Suppressor macrophage treated with lipopolysaccharide for 1 hour (primary cell): ENCODE measurements at places on chromosomes 16 and 17.

DNA sequence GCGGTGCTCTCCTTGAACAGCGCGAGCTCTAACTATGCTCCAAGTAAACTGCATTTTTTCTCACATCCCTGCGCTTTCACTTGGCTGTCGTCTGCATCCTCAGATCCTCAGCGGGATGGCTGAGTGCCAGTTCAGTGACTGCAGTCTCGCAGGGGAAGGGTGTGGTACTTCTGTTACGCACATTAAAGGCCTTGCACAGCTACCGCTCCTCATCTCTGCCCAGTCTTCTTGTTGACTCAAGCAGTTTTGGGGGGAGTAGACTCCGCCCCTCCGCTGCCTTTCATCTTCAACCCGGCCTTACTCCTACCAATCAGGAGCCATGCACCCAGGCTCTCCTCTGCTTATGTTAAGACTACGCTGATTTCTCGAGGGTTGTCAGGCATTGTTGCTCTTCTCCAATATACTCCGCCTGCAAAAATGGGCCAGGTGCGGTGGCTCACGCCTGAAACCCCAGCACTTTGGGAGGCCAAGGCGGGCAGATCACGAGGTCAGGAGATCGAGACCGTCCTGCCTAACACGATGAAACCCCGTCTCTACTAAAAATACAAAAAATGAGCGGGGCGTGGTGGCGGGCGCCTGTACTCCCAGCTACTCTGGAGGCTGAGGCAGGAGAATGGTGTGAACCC, 10.0 kb downstream of the ATP5PD start:
- DNase-seq, result peak; percentile 78

- no peak for DNase-seq
Measured at GRCh38 chr16:4830408-4830807, 16.7 kb downstream of the GLYR1 start.

DNA sequence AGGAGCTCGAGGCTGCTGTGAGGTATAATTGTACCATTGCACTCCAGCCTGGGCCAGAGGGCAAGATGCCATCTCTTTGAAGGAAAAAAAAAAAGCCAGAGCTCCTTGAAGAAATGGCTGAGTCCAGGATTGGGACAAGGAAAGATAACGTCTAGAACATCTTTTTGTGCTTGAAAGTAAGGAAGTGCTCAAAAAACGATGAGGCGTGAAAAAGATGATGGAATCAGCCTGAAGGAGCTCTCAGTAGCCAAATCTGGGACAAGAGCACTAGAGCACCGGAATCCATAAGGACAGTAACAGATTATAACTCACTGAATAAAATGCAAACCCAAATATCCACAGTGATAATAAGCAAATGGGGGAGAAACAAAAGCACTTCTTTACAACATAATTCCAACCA, 22.1 kb downstream of the EFTUD2 start:
- no peak for DNase-seq

- no peak for DNase-seq
Measured at GRCh38 chr17:882827-883585, 96.6 kb downstream of the NXN start.

DNA sequence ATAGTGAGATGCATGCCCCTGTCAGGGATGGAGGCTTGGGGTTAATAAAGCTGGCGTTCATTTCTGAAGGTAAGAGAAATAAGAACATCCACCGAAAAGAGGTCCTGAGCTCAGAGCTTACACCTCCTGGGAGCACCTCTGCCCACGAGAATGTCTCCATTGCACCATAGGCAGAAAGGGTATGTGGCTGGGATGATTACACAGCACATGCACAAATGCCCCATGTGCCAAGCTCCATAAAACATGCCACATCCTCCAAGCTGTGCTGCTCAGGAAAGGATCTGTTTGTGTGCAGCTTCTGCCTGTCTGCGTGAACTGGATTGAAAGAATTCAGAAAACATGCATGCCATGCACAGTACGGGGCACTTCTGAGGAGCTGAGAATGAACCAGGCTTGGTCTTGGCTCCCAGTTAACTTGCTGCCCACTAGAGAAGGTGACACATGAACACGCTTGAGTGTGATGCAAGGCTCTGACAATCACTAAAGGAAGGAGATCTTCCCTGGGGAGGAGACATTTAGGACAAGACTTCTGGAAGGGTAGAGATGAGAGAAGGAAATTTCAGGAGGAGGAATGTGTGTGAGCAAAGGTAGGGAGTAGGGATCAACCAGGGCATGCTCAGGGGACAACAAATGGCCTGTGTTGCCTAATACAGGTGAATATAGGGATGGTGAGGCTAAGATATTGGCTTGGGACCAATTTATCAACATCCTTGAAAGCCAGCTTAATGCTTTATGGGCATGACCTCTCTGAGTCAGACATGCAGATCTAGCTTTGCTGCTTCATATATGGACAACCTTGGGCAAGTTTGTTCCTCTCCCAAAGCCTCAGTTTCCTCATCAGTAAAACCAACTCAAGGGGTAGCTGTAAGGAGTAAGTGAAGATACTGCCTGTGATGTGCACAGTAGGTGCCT, 32.0 kb upstream of the SMPD3 start:
- no peak for DNase-seq

DNA sequence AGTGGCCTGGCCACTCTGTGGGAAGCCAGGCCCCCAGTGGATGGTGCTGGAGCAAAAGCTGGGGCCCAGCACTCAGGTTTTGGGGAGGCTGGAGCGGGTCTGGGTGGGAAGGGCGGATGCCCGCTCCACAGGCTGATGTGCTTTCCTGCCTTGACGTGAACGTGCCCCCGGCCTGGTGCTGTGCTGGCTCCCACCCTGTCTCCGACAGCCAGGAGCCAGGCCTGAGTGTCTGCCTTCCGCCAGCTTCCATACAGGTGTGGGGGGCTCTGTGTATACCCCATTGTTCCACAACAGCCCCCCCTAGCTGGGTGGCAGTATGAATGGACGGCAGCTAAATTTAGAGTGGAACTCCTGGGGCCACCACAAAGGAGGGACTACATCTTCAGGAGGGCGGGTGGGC, 20.0 kb downstream of the HIC1 start:
- DNase-seq, result no peak

DNA sequence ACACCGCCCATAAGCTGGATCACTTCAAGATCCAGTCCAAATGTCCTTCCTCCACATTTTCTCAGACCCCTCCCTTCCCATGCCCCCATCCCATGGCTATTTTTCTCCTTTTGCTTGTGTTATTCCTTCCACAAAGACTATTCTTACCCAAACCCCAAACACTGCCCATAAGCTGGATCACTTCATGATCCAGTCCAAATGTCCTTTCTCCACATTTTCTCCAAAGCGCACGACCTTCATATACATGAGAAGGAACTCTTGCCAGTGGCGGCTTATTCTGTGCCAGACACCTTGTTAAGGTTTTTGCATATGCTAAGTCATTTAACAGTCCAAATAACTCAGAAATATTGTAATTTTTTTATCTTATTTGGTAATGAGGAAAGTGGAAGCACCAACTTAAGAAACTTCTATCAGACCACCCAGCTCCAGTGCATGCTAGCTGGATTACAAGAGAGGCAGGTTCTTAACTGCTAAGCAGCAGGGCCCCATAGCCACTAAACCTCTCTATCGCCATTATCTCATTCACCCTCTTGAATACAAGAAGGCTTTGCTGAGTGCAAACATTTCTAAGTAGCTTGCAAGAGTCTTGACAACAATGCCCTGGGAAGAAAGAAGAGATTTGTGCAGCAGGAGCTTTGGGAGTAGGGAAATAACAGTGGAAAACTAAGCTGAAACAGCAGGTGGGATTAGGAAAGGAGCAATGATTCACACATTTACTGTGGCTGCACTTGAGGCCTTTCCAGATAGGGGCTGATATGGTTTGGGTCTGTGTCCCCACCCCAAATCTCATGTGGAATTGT, 428.2 kb upstream of the MAF start:
- DNase-seq, result no peak

- DNase-seq, result no peak
Measured at GRCh38 chr17:79940459-79941087, 95.1 kb downstream of the TBC1D16 start.

- no peak for DNase-seq
Measured at GRCh38 chr16:57571098-57571497, 28.7 kb downstream of the ADGRG5 start.

- peak; percentile 14 for DNase-seq
Measured at GRCh38 chr17:81129289-81129688, 36.0 kb upstream of the PVALEF start.

DNA sequence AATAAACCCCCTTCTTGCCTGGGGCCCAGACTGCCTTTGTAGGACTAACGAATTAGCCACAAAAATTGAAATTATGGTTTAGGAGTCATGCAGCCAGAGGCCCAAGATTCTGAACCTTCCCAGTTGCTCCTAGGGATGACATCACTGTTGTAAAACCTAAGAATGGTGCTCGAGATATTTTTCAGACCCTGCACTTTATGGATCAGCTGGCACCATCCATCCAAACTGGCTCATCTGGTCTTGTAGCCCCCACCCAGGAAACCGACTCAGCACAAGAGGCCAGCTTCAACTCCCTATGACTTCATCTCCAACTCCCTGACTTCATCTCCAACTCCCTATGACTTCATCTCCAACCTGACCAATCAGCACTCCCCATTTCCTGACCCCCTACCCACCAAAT, 10.9 kb upstream of the EVPL start:
- no peak for DNase-seq

- DNase-seq, result no peak
Measured at GRCh38 chr16:30003670-30004423, 7.0 kb downstream of the DOC2A start.

DNA sequence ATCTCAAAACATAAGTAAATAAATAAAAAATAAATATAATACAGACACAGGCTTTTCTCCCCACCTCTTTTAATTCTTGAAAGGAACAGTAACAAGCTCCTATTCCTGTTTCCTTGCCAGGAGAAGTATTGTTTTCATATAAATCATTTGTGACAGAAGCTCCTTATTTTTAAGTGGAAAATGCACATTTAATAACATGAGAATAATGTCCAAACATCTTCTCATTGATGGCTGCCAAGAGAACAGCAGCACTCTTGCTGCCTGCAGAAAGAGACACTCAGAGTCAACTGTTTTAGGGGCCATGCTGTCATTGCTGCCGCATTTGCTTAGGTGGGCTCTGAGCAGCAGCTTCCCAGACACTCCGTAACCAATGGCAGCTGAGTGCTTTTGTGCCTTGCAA, 580.1 kb downstream of the WWOX start:
- DNase-seq, result no peak

- DNase-seq, result no peak
Measured at GRCh38 chr16:53662072-53662471, 41.6 kb downstream of the RPGRIP1L start.

DNA sequence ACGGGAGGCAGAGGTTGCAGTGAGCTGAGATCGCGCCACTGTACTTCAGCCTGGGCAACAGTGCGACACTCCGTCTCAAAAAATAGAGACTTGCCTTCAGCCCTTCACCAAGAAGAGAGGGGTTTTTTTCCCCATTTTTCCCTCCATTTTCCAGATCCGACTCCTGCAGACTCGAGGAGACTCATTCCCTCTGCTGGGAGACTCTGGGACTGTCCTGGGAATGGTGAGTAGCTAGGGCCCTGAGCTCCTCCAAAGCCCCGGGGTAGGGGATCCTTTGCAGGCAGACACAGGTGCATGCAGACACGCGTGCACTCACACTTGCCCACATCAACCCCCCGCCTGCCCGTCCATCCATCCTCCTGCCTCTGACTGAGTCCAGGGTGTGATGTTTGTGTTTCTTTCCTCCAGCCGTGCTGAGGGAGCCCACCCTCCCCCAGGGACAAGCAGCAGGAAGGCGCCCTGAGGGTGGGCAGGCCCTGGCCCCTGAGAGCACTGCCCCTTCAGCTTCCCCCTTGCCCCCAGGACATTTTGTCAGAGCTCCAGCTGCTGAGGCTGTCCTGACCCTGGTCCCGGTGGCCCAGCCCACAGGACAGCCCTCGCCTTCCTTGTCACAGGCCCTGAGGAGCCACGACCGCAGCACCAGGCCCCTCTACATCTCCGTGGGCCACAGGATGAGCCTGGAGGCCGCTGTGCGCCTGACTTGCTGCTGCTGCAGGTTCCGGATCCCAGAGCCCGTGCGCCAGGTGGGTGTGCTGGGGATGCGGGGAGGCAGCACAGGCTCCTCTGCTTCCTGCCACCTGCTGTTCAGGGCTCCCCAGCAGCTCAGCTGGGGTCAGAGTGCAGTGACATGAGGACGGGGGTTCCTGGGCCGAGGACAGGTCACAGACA, 10.2 kb downstream of the ENDOV start:
- no peak for DNase-seq

- DNase-seq, result no peak
Measured at GRCh38 chr16:17444658-17445057, 26.1 kb downstream of the XYLT1 start.

DNA sequence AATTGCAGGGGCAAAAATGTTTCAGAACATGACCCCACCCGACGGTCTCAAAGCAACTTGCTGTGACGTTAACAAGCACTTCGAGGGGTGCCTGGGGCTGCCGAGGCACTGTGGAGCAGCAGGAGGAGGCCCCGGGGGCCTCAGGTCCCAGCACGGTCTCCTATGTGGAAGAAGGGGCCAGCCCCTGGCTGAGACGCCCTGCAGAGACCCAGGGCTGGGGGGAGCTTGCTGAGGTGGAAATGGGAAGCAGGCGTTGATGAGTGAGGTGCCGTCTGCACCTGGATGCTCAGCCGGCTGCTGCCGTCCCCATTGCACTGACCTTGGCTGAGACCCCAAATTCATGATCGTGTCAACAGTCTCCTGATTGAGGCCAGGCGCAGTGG, 46.5 kb downstream of the NT5M start:
- DNase-seq, result no peak

DNA sequence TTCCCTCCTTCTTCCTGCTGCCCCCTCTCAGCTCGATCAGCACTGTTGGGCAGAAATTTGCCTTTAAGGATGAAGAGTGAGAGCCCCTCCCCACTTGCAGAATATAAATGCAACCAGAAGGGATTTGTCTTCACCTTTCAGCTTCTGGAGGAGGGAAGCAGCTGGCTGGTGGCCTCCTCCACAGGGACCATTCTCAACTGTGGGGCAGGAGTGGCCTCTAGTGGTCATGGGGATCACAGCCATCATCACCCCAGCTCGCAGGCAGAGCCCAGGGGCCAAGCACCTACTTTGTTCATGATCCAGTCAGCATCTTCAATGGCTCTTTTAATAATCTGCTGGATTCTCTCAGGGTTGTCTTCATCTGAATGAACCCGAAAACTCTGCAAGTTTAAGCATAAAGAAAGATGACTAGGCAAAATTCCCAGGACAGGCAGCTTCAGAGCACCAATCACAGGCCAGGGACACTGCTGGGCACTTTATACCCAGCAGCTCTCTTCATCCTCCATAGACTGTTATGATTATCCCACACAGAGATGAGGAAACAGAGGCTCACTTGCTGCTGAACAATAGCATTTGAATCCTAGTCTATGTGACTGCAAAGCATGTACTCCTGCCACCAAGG, 13.1 kb downstream of the LYRM9 start:
- peak; percentile 73 for DNase-seq

DNA sequence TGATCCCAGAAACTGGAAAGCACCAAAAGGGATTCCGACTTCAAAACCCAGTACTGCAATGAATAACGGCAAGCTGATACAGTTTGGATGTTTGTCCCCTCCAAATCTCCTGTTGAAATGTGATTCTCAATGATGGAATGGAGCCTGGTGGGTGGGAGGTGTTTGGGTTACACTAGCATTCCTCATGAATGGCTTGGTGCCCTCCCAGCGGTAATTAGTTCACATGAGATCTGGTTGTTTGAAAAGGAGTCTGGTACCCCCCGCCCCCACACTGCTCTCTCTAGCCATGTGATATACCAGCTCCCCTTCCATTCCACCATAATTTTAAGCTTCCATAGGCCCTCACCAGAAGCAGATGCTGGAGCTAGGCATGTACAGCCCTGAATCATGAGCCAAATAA, 40.1 kb downstream of the RANBP10 start:
- no peak for DNase-seq

GRCh38 chr16:54938212-54939028, 7.8 kb downstream of the IRX5 start:
- no peak for DNase-seq

- DNase-seq, result no peak
Measured at GRCh38 chr17:21072745-21073197, 30.0 kb upstream of the USP22 start.
